ENCODE measurements at places on chromosomes 1 and 21.
A peak's percentile ranks its signal among the peaks of the same experiment; 100 is the strongest.

DNA sequence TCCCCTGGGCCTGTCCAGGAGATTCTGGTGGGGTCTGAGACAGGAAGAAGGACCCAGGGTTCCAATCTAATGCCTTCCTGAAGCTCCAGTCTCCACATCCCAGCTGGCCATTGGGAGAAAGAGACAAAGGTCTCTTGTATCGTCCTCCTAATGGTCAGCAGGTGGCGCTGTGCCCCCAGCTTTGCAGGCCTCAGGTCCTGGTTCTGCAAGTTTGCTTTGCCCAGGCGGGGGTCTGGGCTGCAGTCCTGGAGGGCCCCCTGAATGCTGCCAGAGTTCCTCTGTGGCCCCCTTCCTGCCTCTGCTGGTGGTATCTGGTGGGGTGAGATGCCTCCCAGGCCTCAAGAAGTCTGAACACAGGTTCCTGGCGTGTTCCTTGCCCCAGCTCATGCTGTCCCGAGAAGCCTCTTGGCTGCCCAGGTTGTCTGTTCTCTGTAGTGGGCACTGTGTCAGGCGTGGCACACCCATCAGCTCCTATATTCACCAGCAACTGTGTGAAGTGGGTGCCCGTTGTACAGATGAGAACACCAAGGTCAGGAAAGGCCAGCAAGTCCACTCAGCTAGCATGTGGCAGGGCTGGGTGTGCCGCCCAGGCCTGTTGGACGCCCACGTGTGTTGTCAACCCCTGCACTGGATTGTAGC lies 33.8 kb upstream of the CSF3R start:
- DNase-seq: peak; percentile 41

GRCh38 chr1:63618011-63618410 lies 24.8 kb downstream of the PGM1 start:
- DNase-seq: no peak

DNA sequence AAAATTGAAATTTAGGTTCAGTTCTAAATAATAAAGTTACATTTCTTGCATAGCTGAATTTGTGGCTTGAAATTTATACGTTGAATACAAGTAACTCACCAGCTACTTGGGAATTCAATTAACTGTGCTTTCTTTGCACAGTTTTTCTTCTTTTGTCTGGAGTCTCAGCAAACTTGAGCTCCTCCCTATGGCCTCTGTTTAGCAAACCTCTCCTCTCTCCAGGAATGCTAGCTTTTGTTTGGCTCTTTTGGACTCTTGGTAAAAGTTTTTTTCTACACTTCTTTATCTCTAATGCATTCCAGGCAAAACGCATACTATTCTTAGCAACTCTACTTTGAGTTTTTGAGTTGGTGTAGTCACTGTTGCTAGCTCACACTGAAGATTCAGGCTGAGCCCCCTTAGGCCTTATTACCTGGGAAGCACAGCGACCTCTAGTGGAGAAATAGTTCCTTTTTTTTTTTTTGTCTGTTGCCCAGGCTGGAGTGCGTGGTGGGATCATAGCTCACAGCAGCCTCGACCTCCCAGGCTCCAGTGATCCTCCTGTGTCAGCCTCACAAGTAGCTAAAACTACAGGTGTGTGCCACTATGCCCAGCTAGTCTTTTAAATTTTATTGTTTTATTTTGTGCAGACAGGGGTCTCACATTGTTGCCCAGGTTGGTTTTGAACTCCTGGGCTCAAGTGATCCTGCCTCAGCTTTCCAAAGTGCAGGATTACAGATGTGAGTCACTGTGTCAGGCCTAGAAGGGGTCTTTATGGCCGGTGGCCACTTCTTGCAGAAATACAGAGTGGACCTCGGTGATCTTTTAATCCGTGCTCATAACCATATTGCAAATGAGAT lies 61.7 kb downstream of the CASQ2 start:
- no peak for DNase-seq

- DNase-seq: no peak
These were observed 214.9 kb downstream of the HLX start for GRCh38 chr1:221093903-221094791.

GRCh38 chr21:28421716-28422524 lies 570.8 kb downstream of the LTN1 start:
- no peak for DNase-seq

- peak; percentile 12 for DNase-seq
These were observed 11.5 kb downstream of the ABL2 start for GRCh38 chr1:179217943-179218507.

DNA sequence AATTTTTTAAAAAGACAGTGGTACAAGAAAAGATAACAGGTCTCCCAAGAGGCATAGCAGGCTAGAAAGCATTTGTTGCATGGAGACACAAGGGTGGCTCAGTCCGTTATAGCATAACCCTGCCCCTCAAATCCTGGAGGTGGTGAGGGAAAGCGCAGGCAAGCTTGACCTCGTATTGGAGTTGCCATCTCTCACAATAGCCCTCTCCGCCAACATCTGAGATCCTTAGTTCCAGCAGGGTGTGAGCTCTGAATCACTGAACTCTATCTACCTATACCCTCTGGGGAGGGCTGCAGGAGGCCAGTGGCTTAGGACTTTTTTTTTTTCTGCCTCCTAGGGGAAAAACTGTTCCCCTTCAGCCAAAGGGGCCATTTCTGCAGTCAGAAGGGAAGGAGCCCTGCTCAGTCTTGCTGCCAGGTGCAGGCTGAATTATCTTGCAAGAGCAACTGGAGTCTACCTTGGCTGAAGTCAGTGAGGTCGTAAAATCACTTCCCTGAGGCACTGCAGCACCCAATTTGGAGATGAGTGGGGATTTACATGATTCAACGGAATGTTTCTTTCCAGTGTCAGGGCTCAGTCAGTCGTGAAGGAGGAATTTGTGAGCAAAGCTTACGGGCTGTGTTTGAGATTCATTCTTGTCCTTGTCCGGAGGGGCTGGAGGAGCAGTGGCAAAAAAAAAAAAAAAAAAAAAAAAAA lies 17.2 kb upstream of the C8A start:
- no peak for DNase-seq

DNA sequence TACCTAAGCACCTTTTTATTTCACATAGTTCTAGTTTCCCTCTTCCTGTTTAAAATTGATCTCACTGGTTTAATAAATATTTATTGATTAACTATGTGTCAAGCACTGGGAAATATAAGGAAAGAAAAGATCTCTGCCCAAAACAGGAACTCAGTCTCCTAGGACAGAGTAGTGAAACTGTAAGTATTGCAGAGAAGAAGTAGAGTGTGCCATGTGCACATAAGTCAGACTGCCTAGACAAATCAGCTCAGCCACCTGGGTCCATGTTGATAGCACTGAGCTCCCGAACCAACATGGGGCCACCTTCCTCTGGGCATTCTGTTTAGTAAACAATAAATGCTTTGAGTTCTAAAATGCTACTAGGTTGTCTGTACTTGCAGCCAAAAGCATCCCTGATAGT lies 9.8 kb upstream of the SSX2IP start:
- peak; percentile 21 for DNase-seq

- no peak for DNase-seq
These were observed 68.9 kb upstream of the C8B start for GRCh38 chr1:57034713-57035112.

GRCh38 chr1:119647228-119647733 lies 785 bp downstream of the ZNF697 start:
- no peak for DNase-seq

DNA sequence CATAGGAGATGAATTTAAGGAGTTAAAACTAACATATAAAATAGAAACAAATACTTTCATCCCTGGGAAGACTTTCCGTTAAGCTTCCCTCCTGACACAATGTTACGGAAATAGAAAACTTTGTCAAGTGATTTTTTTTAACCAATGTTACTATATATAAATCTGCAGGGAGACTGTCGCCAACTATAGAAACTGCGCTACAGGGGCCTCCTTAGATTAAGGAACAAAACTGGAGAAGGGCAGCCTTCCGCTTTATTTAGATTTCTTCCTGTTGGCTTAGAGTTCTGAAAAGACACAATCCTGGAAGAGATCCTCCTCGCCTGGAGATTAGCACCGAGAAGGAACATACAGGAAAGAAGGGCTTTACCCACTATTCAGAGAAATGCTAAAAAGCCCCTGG lies 1.5 kb downstream of the MGST3 start:
- DNase-seq: no peak

GRCh38 chr1:16718908-16719533 lies 21.3 kb upstream of the RNU1-4 start:
- DNase-seq: no peak

DNA sequence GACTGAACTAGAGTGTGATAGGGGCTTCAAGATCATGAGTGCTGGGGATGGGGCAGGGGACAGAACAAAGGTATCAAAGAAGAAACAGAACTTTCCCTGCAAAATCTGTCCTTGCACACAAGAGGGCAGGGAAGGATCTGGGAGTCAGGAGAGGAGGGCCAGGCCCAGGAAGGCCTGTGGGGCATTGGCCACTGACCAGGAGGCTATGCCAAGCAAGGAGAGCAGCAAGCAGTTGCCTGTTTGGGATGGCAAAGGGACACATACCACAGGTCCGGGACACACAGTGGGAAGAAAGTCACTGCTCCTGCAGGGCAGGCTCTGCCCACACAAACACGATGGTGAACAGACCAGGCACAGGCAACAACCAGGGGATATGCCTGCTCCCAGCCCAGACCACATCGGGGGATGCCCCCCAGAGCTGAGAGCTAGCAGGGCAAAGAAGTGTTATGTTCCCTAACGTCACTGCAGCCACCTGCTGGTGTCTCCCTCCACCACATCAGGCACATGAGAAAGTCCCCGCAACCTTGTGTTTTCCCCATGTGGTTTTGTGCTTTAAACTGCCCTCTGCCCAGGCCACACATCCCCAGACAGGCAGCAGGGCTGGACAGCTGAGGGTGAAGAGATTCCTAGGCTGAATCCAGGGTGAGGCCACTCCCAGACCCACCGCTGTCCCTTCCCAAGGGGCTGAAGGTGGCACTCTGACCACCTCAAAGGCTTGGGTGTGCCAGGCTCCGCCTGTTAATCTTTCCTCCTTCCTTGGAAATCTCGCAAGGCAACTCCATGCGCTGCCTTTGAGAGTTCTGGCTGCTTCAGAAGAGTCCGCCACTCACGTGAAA lies 53.6 kb downstream of the KIF21B start:
- DNase-seq: no peak

DNA sequence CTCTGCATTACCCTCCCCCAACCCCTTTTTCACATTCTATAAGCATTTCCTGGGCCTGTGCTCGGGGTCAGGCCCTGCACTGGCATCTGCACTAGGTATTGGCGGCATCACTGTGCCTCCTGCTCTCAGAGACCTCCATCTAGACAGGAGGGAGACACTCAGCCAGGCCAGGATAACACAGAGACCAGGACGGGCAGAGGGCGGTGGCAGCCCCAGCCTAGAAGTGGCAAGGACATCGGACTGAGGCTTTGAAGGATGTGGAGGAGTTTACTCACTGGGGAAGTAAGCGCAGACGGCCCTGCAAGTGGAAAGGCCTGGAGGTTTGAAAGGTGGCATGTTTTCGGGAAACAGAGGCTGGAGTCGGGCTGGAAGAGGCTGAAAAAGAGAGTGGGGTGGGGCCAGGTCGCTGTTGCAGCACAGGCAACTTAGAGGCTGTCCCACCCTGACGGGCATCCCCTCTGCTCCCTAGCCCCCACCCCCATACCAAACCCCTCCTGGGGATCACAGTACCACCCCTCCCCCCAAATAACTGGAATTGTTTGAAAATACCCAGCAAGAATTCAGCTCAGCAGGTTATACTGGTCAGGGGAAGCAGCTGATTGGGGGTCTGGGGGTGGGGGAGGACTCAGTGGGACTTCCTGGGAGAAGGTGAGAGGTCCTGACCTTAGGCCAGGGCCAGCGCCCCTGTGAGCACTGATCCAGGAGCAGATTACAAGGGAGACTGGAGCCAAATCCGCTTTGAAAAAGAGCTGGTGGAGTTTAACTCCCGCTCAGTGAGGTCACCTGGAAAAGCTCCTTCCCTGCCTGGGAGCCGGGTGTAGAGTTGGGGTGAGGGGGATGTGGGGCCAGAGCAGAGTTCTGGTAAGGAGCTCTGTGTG lies 121.8 kb upstream of the WNT4 start:
- DNase-seq: no peak

DNA sequence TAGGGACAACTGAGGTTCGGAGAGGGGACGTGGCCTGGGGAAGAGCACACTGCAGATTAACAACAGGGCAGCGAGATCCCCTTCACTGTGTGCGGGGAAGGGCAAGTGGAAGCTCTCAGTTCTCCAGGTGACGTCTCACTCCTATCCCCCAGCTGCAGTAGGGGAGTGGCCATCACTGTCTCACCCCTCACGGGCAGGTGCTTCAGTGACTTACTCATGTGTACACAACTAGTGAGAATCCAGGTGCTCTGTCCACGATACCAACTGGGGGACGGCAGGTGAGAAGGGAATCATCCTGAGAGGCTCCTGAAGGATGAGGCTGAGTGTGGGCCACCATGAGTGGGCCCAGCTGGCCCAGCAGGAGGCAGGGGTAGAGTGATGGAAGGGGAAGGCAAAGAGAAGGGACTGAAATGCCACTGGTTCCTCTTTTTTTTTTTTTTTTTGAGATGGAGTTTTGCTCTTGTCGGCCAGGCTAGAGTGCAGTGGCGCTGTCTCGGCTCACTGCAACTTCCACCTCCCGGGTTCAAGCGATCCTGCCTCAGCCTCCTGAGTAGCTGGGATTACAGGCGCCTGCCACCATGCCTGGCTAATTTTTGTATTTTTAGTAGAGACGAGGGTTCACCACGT lies 25.9 kb downstream of the RHBG start:
- no peak for DNase-seq

DNA sequence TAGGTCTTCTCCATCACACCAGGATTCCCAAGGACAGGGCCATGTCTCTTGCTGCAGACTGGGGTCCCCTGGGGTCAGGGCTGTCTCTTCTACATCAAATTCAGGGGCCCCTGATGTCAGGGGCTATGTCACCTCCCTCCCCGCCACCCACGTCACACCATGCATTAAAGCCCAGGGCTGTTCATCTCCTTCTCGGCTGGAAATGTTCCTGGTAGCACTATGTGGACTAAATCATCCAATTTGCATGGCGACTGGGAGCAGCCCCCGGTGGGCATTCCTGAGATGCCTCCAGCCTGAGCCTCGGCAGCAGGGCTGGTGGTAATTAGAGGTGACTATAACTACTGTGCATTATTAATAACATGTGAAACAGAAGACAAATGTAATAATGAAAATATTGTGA lies 151.7 kb upstream of the HMGB4 start:
- no peak for DNase-seq

DNA sequence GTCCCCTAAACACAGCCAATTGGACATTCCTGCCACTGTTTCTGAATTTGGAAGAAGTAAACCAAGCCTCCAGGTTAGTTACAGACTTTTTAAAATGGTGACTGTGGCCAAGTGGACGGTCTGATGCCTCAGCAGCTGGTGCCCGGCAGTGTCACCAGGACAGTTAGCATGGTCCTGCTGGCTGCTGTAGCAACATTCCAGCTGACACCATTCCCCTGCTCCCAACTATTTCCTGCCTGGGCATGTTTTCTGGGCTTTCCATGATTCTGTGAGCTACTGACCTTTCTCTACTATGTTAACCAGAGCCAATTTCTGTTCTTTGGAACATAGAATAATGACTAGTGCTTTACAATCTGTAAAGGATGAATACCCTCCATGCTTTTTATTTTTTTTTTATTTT lies 95.0 kb downstream of the TLR5 start:
- DNase-seq: no peak
